ENCODE measurements at places on chromosomes 6 and 20. TPM values are rescaled to one million over a fixed set of nuclear protein-coding genes. Genes with fewer than 3 reads are reported as not detected.

DNA sequence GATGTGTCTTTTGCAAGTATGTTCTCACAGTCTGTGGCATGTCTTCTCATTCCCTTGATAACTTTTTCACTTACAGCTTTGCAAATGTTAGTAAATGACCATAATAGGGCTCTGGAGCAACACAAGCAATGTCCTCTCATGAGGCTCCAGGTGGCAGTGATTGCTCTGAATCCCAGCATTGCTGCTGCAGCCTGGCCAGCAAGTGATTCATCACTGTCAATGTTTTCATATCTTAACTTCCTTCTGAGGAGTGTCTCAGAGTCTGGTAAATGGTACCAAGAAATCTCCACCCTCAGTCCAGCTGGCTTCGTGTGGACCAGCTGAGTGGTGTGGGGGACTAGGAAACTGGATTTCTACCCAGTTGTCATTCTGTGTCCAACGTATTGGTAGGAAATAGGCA is 139.6 kb downstream of the MYLK4 start:
- no peak for DNase-seq

DNA sequence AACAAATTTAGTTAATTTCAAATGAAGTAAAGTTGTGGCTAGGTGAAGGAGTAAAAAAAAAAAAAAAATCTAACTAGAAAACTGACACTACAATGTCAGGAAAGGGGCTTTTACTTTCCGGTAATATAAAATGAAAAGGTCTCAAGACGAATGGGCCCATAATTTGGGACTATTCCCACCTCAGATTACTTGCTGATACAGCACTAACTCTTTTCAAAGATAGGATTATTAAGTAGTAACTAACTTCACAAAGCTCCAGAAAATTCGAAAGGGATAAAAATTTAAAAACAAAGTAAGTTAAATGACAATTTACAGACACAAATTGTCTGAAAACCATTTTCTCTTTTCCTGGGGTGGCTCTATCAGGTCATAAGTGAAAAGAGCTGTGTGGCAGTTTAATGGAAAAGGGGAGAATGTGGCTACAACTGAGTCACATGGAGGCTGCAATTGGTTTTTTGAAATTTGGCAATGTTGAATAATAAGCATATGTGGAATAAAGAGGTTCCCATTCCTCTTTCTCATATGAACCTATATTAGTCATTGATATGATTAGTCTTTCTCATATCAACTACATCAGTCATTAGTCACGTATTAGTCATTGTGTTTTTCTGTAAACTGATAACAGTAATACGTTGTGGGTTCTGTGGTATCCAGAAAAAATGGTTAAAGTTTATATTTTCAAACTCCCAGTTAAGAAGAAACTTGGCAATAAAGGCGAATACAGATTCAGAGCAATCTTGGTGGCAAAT is 78.0 kb downstream of the RWDD2A start:
- peak; percentile 42 for DNase-seq

DNA sequence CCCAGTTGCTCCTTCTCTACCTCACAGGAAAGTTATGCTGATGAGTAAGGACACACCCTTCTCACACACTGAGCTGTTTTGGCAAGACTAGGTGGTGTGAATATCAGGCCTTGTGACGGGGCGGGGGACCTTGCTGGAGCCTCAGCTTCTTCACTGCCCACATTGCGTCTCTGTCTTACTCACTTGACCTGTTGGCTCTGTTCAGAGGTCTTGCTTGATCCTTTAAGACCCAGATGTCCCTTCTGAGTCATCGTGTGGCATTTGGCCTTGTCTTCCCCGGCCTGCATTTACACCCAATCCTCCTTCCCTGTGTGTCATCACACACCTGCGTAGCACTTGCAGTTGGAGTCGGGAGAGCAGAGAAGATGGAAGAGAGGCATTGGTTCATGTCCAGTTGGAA is 8.3 kb upstream of the PRND start:
- DNase-seq = no peak

- DNase-seq = no peak
These were observed 47.4 kb downstream of the GMDS start for GRCh38 chr6:2197984-2198383.

DNA sequence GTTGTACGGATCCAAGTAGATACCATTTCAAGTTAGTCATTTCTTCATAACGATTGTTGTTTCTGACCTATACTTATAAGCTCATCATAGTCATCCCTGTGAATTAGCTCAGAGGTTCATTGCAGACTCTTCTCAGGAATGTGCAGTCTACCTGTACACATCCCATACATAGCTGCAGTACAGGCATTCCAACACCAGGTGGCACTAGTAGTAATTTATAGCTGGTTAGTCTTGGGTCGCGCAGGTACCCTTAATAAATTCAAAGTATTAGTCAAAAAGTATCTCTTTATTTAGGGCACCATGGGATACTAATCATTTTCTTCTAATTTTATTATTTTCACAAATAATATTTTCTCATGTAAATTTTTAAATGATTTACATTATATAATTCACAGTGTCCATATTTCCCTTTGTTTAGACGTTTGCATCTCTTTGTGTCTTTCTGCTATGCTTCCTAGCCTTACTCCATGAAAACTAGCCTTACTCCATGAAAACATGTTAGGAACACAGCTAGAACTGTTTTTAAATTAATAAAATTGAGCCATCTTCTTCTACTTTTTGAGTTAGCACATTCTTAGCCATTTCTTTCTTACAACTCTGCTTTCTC is 128.6 kb upstream of the FAM83B start:
- peak; percentile 33 for DNase-seq

OLIG3 gene
- not detected for total RNA-seq

RAB22A gene
- total RNA-seq = 21.0 TPM

NOX3 gene
- not detected for total RNA-seq

SCP2D1 gene
- not detected for total RNA-seq

PSORS1C2 gene
- not detected for total RNA-seq

BTN1A1 gene
- not detected for total RNA-seq

RNF39 gene
- total RNA-seq = not detected
